CD4-positive, alpha-beta T cell treated with Interleukin-4 for 1 hour (primary cell): ENCODE measurements at places on chromosomes 16 and 17.

DNA sequence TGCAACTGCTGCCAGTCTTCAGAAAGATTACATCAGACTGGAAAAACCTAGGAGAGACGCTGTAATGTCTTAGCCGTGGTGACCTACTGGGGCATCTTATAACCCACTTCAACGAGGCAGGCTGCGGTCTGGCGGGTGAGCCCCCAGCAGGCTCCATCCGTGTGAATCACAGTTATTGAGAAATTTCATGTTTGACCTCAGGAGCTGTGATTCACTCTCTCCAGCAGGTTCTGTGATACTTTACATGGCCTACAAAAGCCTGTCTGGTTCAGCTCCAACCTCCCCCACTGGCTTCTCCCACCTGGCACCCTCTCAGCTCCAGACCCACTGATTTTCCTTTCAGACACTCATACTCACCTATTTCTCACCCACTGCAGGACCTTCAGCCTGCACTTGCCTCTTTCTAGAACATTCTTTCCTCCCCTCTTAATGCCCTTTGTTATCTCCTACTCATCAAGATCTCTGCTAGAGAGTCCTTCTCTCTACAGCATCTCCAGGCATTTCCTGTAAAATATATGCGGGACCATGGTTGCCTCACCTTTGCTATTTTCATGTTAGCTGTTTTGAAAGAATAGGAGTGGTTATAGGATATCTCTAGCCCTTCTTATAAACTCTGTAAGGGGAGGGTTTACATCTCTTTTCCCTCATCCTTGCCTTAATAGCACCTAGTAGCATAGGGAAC is 227.9 kb downstream of the MAF start:
- peak; percentile 66 for DNase-seq

GRCh38 chr16:89905511-89906139 is 13.0 kb upstream of the MC1R start:
- DNase-seq = no peak

GRCh38 chr16:86700046-86700945 is 121.9 kb downstream of the FOXL1 start:
- DNase-seq = no peak

DNA sequence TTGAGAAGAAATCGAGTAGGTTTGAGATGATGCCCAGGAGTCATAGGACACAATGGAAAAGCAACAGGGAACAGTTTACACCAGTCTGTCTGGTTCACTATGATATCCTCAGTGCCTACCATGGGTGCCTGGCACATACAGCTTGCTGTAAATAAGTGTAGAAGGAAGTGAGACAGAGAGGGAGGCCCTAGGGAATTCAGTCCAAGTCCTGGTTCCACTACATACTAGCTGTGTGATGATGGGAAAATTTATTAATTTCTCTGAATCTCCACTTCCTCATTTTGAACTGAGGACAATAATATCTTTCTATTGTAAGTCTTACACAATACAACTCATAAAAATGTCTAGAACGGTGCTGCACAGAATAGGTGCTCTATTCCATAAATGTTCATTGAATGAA is 53.3 kb upstream of the LYRM9 start:
- DNase-seq = no peak

GRCh38 chr17:38735161-38735997 is 5.2 kb downstream of the CISD3 start:
- peak; percentile 70 for DNase-seq

DNA sequence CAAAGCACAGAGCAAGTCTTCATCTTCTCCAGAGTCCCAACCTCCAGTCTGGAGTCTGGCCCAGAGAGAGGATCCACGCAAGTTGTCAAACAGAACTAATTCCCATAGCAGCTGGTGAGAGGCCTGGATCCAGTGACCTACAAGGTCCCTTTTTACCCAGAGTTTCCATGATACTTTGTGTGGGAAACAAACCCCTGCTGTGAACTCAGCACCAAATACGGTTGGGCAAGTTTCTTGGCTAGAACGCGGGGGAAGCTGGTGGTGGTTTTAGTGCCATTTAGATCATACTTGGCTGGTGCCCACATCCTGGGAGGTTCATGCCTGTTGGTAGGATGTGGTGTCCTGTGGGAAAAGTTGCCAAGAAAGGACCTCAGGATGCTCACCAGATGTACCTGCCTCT is 18.1 kb downstream of the TMC7 start:
- DNase-seq = no peak

GRCh38 chr16:2663553-2664546 is 18.5 kb upstream of the KCTD5 start:
- DNase-seq = peak; percentile 40
